ENCODE measurements at places on chromosomes 1 and 21.

GRCh38 chr1:228373004-228373680 is 33.5 kb downstream of the TRIM11 start:
- no peak for DNase-seq

DNA sequence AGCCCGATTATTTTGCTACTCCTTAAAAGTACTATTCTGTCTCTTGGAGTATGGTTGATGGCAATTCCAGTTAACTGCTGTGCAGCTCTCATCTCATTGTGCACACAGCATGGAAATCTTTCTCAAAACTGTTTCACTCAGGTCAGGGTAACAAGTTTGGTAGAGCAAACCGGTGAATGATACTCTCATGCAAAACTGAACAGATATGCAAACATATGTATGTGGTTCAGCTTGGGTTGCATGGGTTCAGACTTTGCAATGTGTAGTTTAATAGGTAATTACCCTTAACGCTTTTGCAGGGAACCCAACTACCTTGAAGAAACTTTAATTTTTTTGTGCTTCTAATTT is 2.2 kb downstream of the GADD45A start:
- DNase-seq = no peak

- DNase-seq = no peak
Measured at GRCh38 chr1:219900201-219900600, 28.2 kb downstream of the SLC30A10 start.

GRCh38 chr1:172292840-172293239 is 127.6 kb upstream of the C1orf105 start:
- no peak for DNase-seq

DNA sequence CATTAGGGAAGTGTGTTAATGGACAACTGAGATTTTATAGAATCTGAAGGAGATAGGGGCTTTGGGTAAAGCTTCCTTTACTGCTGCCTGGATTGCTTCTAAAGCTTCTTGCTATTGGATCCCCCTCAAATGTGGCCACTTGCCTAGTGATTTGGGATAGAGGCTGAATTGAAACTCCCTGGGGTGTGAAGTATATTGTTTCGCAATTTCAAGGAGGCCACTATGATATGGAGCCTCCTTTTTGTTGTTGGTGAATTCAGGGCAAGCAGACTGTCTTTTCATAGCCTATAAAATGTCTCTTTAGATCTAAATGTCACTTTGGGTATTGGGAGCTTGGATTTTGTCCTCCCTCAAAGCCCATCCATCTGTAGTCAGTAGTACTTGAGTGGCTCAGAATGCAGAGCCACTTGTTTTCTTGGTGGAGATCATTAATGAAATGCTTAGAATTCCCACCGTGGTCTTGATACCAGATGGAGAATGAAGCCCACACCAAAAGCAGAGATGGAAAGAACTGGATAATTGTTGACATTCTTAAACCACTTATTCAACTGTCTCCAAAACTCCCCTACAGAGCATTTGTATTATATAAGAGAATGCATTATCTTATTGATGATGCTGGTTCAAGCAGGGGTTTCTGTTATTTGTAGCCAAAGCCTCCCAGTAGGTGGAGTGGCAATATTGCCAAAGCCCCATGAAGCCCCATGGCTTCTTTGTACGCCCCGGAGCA is 144.3 kb upstream of the KCNE2 start:
- no peak for DNase-seq

- DNase-seq = no peak
Measured at GRCh38 chr1:79839882-79840281, 833.4 kb upstream of the ADGRL4 start.

DNA sequence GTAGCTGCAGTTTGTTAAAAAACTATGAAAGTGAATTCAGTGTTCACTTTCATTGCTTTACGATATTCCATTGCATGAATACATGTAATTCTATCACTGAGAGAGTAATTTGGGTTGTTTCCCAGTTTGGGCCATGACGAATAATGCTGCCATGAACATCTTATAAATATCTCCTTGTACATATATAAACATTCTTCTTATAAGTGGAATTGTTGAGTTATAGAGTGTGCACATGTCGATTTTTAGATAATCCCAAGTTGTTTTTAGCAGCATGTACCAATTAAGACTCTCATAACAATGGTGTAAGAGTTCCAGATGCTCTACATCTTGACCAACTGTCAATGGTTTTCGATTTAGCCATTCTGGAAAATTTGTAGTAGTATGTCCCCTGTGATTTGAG is 40.9 kb downstream of the ALG6 start:
- no peak for DNase-seq
